ENCODE measurements at places on chromosomes 13 and 19.
A peak's percentile ranks its signal among the peaks of the same experiment; 100 is the strongest.

DNA sequence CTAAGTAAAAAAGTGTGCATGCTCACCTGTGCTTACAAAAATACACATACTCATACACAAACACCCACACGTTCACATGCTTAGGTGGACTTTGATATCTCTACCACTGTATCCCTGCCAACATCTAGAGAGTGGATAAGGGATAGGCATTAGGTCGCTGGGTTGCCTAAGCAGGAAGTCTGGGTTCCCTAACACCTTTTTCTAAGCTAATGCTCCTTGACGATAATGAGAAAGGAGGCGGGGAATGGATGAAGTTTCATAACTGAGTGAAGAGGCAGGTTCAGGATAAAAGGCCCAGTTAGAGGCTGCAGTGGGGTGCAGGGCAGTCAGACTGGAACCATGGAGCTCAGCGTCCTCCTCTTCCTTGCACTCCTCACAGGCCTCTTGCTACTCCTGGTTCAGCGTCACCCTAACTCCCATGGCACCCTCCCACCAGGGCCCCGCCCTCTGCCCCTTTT, 41.9 kb upstream of the CYP2A7 start:
- no peak for DNase-seq

DNA sequence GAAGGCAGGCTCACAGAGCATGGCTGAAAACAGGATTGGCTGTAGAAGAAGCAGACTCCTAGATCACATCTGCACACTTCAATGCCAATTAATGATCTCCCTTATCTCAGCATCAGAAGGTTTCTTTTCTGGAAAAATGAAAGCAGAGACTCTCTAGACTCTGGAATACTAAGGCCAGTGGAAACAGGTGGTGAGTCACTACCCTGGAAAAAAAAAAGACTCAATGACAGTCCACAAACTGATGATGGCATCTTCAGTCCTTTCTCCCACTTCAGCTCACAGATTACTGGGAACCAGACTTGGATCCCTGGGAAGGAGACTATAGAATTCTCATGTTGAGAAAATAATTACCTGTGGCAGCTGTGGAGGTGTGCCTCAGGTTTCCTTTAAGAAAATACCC, 47.5 kb upstream of the MBNL2 start:
- DNase-seq, result no peak

DNA sequence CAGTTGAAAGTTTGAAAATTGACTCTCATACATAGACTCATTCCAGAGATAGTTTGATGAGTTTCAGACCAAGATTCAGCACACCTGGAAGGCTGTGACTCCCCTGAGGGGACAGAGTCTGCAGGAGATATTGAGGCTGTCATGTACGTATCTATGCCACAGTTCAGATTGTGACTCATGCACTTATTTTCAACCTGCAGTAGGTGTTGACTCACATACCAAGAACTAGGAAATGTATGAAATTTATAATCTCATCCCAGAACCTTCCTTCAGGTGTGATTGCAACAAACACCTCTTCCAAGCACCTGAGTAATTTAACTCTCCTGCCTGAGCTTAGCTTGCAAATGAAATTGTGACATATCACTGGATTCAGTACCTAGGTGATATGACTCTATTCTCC, 64.4 kb upstream of the ZNF43 start:
- DNase-seq, result no peak

- DNase-seq, result no peak
Measured at GRCh38 chr13:41409611-41410010, 47.7 kb upstream of the RGCC start.

GRCh38 chr13:43905435-43906031, 25.8 kb downstream of the LACC1 start:
- peak; percentile 26 for DNase-seq

DNA sequence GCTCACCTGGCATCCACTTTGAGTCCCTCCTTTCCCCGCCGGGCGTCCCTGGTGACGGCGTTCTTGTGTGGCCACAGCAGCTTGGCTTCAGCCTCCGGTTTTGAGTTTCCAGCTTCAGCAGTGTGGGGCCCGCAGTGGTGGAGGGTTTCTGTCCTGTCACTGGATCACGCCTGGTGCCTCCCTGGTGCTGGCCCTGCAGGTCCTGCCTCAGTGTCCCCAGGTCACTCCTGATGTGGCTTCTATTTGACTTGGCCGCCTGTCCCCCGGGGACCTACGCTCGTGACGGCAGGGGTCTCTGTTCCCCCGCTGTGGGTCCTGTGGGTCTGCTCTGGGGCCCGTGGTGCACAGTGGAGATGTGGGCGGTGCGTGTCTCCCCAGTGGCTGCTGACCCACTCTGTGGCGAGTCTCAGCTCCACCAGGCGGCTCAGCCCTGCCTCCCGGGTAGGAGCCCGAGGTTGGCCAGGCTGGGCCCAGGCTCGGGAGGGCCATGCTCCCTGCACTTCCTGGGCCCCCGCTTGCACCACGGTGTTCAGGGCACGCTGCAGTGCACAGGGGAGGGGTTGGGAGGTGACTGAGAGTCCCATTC, 1.9 kb downstream of the ATP4B start:
- DNase-seq, result no peak

- DNase-seq, result no peak
Measured at GRCh38 chr19:52099497-52100138, 4.1 kb upstream of the ZNF841 start.

DNA sequence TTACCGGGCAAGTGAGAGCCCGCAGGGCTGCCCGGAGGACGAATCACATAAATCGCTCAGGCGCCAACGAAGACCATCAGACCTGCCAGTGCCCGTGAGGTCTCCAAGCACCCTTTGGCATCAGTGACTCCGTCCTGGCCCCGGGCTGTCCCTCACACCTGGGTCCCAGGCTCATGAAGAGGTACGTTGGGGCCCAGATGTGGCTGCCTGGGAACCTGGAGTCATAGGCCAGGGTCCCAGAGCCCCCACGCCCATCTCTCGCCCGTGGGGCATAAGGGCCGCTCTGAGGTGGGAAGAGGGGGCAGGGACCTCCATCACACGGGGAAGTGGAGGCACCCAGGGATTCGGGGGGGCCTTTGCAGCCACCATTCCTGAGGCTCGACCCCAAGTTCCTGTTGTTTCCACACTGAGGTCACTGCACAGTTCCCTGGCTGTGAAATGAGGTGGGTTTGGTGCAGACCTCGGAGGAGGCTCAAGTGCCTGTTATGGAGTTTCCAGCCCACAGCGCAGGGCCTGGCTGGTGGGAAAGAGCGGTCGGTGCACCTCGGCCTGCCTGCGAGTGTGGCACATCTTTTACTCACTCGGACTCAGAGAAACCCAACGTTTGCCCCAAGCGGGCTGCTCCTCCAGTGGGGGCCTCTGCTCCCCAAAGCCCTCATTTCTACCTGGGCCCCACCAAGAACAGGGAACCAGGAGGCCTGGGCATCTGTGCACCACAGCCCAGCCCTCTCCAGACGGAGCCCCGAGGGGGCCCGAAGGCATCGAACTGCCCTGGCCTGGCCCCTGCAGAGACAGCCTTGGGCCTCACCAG, 35.9 kb upstream of the C13orf46 start:
- no peak for DNase-seq

DNA sequence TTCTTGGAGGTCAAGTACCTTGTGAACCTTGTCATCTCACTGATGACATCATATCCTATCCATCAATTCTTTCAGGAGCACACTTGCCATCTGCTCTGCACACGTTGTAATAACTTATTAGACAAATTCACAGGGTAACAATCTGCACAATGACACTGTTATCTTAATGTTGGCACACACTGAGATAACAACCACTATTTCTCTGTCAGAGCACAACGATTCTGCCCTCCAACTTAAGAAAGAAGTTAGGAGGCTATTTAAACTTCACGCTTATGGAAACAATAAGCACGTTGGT, 351.3 kb downstream of the DACH1 start:
- DNase-seq, result no peak

- peak; percentile 85 for DNase-seq
Measured at GRCh38 chr13:98476538-98476966, 100.4 kb downstream of the STK24 start.
